ENCODE measurements at places on chromosomes 16 and 17.
A peak's percentile ranks its signal among the peaks of the same experiment; 100 is the strongest.

DNA sequence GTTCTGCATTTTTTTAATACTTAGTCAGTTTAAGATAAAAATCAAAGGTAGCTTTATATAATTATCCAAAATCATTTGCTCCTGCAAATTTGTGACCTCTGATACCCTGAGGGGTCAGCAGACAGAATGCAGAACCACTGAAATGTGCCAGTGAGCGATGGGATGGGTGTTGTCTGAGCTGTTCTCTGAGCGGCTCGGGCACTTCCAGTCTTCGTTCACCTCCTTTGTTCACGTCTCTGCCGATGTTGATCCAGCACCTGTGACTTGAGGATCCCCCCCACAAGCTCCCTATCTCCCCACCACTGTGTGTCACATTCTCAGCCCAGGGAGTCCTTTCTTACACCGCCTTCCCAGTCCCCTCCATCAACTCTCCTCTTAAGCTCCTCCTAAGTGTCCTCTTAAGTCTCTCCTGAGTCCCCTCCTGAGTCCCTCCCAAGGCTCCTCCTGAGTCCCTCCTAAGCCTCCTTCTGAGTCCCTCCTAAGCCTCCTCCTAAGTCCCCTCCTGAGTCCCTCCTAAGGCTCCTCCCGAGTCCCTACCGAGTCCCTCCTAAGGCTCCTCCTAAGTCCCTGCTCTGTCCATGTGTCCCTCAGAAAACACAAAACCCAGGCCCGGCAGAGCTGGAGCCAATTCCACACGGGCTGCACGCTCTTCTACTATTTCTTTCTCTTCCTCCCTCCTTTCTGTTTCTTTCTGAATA is 47.5 kb downstream of the RNF213 start:
- DNase-seq = no peak

DNA sequence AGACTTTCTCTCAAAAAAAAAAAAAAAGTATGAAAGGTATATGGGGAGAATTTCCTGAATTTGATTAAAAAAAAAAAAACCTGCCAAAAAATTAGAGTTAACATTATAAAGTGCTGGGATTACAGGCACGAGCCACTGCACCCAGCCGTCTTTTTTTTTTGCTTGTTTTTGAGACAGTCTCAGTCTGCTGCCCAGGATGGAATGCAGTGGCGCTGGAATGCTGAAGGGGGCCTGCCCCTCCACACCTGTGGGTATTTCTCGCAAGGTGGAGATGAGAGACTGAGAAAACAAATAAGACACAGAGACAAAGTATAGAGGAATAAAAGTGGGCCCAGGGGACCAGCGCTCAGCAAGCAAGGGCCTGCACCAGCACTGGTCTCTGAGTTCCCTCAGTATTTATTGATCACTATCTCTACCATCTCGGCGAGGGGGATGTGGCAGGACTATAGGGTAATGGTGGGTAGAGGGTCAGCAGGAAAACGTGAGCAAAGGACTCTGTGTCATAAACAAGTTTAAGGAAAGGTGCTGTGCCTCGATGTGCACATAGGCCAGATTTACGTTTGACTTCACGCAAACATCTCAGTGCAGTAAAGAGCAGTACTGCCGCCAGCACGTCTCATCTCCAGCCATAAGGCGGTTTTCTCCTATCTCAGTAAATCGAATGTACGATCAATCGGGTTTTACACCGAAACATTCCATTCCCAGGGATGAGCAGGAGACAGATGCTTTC is 117.2 kb downstream of the GOSR1 start:
- DNase-seq = no peak

DNA sequence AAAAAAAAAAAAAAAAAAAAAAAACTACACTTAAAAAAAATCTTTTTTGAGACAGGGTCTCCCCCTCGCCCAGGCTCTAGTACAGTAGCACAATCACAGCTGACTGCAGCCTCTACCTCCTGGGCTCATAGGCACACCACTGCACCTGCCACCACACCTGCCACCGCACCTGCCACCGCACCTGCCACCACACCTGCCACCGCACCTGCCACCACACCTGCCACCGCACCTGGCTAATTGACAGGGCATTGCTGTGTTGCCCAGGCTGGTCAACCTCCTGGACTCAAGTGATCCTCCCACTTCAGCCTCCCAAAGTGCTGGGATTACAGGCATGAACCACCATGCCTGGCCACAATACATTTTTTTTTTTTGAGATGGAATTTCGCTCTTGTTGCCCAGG is 17.6 kb upstream of the WDR45B start:
- DNase-seq = no peak

- DNase-seq = no peak
Observed at GRCh38 chr17:28843816-28844148, 1.2 kb upstream of the FAM222B start.

GRCh38 chr17:53092072-53092471 is 730.7 kb upstream of the KIF2B start:
- no peak for DNase-seq

DNA sequence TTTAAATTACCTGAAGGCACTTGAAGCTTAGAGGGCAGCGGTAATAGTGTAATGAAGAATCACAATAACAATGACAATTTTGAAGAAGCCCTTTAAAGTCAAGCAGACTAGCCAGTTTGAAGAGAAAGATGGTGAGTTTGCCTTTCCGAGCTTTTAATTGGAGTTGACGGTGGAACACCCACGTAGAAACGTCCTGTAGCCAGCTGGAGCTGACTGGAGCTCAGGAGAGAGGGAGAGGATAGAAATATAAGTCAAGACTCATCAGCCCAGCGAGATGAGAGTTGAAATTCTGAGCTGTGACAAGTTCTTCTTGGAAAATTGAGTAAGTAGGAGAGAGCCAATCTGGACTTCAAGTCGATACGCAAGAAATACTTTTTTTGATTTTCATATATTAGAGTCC is 91.7 kb upstream of the CACNG3 start:
- no peak for DNase-seq

DNA sequence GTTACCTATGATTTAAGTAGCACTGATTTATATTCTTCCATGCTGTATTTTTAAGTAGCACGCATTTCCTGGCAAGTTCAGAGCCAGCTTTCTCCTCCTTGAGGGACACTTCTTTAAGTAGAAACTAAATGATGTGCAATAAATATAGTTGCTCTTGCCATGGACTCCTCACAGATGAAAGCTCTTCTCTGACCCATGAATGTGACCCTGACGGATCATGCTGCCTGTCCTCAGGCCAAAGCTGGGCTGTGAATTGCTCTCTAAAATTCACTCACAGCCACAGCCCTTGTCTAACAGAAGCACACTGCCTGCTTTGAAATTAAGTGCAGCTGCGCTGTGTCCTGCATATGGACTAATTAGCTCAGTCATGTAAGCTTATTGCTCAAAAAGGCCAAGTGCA is 438.8 kb downstream of the PMP22 start:
- no peak for DNase-seq

DNA sequence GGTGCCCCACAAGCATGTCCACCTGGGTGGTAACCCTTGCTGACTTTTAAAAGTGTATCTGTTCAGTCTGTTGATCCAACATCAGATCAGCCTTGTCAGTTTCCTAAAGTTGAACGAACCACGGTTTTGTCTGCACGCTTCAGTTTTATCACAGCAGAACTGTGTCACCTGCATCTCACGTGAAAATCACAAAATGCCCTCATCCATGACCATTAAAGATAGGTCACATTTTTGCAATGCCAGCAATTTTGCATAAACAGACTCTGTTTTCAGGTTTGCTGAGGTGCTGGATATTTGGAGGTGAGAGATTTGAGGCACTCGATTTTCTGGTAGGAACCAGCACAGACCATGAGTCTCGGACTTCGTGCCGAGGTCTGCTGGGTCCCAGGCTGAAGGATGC is 3.0 kb downstream of the METRNL start:
- no peak for DNase-seq

- DNase-seq = no peak
Observed at GRCh38 chr16:87922250-87922871, 14.0 kb downstream of the CA5A start.

DNA sequence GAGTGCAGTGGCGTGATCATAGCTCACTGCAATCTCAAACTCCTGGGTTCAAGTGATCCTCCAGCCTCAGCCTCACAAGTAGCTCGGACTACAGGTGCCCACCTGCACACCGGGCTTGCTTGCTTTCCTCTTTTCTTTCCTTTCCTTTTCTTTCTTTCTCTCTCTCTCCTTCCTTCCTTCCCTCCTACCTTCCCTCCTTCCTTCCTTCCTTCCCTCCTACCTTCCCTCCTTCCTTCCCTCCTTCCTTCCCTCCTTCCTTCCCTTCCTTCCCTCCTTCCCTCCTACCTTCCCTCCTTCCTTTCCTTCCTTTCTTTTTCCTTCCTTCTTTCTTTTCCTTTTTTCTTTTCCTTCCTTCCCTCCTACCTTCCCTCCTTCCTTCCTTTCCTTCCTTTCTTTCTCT is 225.5 kb downstream of the MRTFB start:
- no peak for DNase-seq

DNA sequence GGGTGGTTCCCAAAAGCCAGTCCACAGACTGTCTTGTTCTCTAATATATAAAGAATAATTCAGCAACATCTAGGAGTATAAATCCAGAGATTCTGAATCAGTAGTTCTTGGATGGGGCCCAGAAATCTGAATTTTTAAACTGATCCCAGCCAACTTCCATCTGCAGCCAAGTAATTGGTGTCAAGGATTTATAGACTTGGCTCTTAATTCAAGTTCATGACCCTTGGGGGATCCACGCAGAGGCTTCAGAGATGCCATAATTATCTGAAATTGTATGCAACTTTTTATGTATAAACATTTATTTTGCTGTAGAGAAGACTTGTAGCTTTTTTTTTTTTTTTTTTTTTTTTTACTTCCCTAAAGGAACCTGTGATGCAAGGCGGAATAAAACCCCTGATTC is 60.6 kb downstream of the HLF start:
- DNase-seq = no peak

- DNase-seq = no peak
Observed at GRCh38 chr17:68422821-68423220, 34.5 kb downstream of the WIPI1 start.

- peak; percentile 22 for DNase-seq
Observed at GRCh38 chr16:31010585-31011325, at the start of gene STX1B. Gene STX1B (minus strand): TSS chr16:31010638. CDS start chr16:31010396, 242 bp downstream.

DNA sequence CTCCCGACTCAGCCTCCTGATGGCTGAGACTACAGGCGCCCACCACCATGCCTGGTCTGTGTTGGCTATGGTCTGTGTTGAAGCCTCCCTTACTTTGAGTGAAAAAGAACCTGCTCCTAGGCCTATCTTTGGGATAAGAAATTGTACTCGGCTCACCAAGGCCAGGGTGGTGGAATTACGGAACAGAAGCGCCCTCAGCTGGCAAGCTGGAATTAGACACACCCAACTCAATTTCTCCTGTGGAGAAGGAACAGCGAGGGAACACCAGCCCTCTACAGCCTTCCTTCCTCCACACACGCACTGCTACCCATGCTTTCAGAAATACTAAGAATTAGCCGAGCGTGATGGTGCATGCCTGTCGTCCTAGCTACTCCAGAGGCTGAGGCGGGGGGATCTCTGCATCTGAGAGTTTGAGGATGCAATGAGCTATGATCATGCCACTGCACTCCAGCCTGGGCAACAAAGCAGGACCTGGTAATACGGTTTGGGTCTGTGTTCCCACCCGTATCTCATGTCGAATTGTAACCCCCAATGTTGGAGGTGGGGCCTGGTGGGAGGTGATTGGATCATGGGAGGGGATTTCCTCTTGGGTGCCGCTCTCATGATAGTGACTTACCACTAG is 40.1 kb upstream of the RBBP6 start:
- DNase-seq = no peak

DNA sequence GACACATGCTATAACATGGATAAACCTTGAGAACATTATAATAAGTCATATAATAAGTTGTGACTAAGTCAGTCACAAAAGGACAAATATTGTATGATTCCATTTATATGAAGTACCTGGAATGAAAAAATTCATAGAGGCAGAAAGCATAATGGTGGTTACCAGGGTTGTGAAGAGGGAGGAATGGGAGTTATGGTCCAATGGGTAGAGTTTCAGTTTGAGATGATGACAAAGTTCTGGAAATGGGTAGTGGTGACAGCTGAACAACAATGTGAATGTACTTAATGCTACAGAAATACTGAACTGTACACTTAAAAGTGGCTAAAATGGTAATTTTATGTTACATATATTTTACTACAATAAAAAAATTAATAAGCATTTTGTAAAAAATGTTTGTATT is 49.7 kb downstream of the MYO1D start:
- no peak for DNase-seq

DNA sequence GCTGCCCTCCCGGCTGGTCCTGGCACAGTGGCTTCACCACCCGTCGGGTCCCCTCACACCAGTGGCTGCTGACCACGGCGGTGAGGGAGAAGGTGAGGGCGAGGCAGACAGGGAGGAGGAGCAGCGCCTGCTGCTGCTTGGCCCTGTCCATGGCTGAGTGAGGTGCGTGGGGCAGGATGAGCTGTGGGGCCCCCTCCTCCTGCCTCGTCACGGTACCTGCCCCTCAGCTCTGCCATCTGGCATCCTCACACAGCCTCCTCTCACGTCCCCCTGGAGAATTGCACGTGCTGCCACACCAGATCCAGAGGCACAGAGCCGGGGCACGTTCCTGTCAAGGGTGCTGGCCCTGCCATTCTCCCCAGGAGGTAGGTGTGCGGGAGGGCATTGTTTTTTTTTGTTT is at the start of gene GSG1L2:
TSS of gene GSG1L2 (minus strand) at position 159 of the 400 bp plus-strand sequence. CDS start at position 151, 8 bp downstream.
- no peak for DNase-seq

GRCh38 chr17:63474174-63474573 is 2.7 kb upstream of the ACE start:
- DNase-seq = no peak

GRCh38 chr16:22623351-22623781 is 112.7 kb downstream of the NPIPB5 start:
- no peak for DNase-seq

DNA sequence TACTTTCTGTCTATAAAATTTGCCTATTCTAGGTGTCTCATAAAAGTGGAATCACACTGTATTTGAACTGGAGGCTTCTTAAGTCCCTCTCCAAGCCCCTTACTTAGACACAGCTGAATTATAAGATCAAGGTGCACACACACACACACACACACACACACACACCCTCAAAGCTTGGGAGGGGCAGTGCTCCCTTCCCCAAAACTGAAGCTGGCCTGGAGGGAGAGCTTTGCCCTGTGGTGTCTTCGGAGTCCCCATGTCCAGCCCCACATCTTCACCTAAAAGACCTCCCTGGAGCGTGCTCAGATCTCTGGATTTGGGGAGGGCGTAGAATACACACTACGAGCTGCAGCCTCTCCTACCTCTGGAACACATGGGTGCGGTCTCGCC is 828 bp downstream of the EMP2 start:
- DNase-seq = no peak

- no peak for DNase-seq
Observed at GRCh38 chr16:52099382-52099781, 447.6 kb downstream of the TOX3 start.

GRCh38 chr16:10878644-10879501 is 1.9 kb downstream of the CIITA start:
- DNase-seq = peak; percentile 15

All from CD4-positive, alpha-beta T cell treated with Interleukin-2 at 100 ng/mL for 4 hours (primary cell).